Cerebellum (tissue), 4 donors: ENCODE measurements at places on chromosomes 16 and 17. TPM values are rescaled to one million over a fixed set of nuclear protein-coding genes. Genes with fewer than 3 reads are reported as not detected.

GRCh38 chr16:70570967-70571570 is 47.5 kb downstream of the SF3B3 start:
- DNase-seq: no peak

GRCh38 chr17:34390649-34391048 is 27.6 kb upstream of the CCL1 start:
- no peak for DNase-seq

- DNase-seq: peak; percentile 20
These were observed 581 bp downstream of the PRKCA start for GRCh38 chr17:66302761-66303626.

- no peak for DNase-seq
These were observed 11.5 kb upstream of the MMD start for GRCh38 chr17:55433029-55433628.

DNA sequence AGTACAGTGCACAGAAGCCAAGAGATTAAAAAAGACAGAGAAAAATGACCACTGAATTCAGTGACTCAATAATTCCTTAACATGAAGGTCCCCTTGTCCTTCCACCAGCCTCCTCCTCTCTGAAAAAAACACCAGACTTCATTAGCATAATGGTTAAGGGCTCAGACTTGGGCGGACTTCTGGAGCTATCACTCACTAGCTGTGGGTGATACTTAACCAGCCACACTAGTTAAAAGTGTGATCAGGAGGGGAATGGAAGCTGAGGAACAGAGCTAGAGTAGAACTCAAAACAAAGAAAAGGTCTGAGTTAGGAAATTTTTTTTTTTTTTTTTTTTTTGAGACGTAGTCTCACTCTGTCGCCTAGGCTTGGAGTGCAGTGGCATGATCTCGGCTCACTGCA is 23.2 kb downstream of the ZNF652 start:
- DNase-seq: no peak

Gene GJC1
- total RNA-seq: 32.5 TPM

DNA sequence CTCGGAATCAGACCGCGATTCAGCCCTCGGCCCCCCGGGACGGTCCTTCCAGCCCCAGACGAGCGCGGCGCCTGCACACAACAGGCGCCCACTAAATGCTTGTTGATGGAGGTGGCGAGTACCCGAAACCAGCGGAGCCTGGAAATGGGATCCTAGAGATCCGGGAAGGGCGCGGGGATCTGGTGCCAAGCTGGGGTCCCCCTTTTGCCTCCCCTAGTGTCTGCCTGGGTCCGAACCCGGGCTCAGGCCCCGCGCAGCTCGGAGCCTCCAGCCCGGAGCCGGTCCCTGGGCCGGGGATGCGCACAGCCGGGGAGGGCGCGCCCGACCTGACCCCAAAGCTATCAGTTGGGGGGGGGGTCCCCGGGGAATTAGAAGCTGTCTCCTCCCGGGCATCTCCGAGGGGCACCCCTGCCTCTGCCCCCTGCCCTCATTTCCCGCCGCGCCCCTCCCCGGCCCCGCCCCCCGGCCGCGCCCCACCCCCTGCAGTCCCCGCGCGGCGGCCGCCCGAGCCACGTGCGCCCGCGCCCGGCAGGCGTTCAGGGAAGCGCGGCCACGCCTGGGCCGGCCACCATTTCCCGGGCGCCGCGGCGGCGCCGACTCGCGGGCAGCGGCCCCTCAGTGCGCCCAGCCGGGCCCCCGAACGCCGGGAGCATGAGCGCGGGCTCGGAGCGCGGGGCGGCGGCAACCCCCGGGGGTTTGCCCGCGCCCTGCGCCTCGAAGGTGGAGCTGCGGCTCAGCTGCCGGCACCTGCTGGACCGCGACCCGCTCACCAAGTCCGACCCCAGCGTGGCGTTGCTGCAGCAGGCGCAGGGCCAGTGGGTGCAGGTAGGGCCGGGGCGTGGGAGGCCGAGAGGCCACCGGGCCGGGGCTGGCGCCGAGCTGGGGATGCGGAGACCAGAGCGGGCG is at the start of gene CPNE7:
CPNE7 (plus strand) TSS at position 512 of the 906 bp plus-strand sequence; CDS start at position 652, 140 bp downstream.
- DNase-seq: no peak

- DNase-seq: no peak
These were observed 4.6 kb downstream of the FAM171A2 start for GRCh38 chr17:44359006-44359405.

DNA sequence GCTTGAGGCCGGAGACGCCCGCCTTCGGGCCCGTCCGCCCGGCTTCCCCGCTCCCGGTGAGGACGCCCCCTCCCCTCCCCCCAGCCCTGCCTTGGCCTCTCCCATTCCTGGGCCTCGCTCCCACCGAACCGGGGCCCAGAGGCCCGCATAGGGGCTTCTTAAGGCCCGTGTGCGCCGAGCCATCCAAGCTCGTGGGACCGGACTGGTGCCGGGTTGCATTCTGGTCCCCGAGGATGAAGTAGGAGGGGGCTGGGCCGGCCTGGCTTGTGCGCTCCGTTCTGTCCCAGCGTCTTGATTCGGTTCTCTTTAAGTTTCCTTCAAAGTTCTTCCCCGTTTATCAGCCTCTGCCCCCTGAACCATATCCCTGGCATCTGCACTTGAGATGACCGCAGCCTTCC is 488 bp downstream of the SENP3 start:
- DNase-seq: no peak
